ENCODE measurements at places on chromosomes 2 and 18.

- DNase-seq: no peak
Observed at GRCh38 chr2:133504566-133505505, 63.4 kb downstream of the NCKAP5 start.

- no peak for DNase-seq
Observed at GRCh38 chr18:66410692-66411091, 193.2 kb downstream of the CDH19 start.

DNA sequence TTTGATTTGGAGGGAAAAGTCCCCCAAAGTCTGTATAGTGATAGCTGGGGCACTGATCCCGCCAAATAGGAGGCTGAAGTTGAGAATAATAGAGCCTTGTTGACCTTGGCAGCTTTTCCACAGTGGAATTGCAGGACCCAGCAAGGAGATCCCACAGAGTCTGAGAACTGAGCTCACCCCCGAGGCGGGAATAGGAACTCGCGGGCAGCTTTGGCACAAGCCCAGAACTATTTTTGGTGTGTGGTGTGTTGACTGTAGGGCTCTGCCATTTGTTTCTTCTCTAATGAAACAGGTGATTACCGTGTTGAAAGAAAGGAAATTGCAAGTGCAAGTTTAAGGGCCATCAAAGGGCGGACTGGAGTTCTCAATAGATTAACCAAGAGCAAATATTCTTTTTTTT lies 34.0 kb downstream of the SH3RF3 start:
- no peak for DNase-seq

DNA sequence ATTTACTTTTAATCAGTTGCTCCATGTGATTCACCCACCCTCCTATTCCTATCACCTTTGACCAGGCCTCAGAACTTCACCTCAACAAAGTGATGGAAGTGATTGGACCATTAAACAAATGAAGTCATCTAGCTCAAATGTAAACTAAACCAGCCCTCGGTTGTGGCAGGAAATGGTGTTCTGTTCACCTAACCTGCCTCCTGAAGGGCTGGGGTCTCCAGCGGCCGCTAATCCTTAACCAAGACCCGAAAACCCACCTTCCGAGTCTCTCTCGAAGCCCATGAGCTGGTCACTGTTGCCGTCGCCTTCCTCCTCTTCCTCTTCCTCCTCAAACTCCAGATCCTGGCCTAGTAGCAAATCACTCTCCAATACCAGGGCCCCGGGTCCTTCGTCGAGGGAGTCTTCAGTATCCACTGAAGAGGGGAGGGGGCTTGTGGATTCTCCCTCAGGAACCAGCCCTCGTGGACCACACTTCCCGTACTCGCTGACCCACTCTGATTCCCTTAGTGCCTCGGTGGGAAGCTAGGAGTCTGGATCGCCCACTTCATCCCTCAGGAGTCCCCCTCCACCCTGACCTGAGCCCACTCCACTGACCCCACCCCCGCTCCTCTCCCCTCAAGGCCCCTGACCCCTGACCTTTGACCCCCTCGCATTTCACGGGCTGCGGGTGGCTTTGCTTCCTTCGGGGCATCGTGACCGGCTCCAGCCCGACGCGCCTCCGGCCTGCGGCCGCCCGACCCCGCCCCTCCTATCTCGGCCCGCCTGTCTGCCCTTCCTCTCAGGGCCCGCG lies 503 bp downstream of the ZNF513 start:
- DNase-seq: peak; percentile 74

- DNase-seq: no peak
Observed at GRCh38 chr18:22129778-22130177, 39.6 kb upstream of the GATA6 start.

DNA sequence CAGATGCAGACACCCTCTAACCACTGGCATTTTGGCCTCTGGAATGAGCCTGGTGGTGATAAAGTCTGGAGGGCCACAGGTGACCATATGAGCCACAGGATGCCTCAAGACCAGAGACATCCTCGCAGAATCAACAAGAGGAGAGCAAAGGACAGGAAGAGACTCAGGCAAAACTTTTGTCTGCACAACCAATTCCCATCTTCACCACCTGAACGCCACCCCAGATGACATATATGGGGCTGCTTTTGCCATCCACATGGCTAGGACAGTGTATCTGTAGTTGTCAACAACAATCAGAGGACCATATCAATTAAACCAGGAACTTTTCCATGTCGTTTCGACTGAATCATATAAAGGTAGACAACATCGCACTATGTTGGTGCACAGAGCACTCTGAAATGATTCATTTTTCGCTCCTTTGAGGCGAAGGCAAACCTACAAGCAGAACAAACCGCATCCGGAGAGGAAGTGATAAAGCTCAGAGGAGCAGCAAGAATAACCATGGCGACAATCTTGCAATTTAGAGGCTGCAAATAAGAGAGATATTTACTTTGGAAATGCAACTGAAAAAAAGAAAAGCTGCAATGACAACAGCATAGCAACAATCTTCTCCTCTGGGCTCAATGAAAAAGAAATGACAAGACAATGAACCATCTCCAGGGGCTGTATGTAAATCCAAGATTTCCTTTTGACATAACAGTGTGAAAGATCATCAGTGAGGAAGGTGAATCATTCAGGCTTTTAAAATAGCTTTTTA lies 204.5 kb downstream of the ARL4C start:
- DNase-seq: peak; percentile 21

- DNase-seq: no peak
Observed at GRCh38 chr2:120596191-120596811, 139.4 kb upstream of the GLI2 start.

GRCh38 chr2:231605607-231606091 lies 13.0 kb downstream of the TEX44 start:
- no peak for DNase-seq

DNA sequence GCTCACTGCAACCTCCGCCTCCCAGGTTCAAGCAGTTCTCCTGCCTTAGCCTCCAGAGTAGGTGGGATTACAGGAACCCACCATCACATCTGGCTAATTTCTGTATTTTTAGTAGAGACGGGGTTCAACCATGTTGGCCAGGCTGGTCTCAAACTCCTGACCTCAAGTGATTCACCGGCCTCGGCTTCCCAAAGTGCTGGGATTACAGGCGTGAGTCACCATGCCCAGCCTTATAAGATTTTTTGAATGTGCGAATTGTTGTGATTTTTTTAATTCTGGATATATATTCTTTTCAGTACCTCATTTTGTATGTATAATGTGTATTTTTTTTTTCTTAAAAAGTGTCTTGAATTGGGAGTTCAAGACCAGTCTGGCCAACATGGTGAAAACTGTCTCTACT lies 42.0 kb upstream of the CCDC150 start:
- no peak for DNase-seq

DNA sequence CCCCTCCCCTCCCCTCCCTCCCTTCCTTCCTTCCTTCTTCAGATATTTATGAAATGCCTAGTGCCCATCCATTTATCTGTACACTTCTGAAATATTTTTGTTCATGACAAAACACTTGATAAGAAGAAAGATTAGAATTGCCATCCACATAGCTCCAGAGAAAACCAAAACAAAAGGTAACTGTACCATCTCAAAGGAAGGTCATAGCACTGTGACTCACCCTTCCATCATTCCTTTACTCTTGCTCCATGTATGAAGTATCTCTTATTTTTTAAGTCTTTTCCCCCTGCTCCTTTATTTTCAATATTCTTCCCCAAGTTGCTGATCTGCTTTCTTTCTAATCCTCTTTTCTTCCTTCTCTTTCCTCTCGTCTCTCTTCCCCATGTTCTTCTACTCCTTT lies 9.9 kb downstream of the CNTNAP5 start:
- DNase-seq: no peak

- no peak for DNase-seq
Observed at GRCh38 chr2:42910645-42911405, 118.4 kb upstream of the HAAO start.

GRCh38 chr2:212686285-212686895 lies 147.8 kb upstream of the ERBB4 start:
- no peak for DNase-seq
